DMS 273 treated with DMSO at 0.1 percent for 48 hours (cell line): ENCODE measurements at places on chromosomes 11 and 22.

DNA sequence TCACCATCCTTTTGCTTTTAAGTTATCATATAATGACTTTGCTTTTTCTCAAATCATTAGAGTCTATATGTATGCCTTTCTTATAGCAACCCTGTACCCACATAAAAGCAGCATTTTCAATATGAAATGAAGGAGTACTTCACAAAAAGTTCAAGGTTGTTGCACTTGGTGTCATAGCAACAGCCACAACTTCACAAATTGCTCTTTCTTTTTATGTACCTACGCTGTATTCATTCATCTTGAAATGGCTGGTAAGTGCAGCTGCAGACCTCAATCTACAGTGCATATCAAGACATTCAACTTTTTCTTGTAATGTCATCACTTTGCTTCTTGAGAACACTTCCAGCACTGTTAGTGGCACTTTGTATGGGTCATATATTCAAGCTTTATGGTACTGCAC is 18.6 kb downstream of the CWC15 start:
- no peak for DNase-seq

DNA sequence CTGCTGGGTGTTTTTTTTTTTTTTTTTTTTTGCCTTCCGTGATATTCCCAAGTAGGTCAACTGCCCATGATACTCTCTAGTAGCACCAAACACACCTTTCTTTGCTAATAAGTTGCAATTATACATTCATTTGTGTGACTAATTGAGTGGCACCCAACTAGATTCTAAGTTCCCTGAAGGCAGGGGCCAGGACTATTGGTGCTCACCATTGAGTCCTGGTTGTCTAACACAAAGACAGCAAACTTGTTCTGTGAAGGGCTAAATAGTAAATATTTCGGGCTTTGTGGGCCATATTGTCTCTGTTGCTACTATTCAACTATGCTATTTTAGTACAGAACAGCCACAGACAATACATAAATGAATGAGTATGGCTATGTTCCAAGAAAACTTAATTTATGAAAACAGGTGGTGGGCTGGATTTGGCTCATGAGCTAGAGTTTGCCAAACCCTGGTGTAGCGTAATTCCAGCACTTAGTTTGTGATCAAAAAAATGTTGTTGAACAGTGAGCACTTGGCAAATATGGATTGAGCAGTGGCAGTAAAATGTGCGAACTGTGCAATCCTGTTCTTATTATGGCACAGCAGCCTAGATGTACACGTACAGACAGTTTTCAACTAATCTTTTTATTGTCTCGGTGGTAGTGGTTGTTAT is 11.3 kb downstream of the ENDOD1 start:
- DNase-seq = no peak

DNA sequence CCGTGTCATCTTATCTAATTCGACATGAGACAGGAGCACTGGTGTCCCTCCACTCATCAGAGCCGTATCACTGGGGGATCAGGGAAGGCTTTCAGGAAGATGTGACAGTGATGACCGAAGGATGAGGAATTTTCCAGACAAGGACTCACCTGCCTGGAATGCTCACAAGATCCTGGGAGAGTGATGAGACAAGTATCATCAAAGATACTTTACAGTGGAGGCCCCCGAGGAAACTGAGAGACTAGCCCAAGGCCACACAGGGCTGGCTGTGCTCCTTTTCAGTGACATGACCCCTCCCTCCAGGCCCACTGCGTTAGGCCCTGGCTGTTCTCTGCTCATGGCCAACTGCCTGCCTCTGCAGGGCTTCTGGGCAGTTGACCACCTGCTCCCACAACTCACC is 13.0 kb downstream of the CLPB start:
- DNase-seq = no peak

DNA sequence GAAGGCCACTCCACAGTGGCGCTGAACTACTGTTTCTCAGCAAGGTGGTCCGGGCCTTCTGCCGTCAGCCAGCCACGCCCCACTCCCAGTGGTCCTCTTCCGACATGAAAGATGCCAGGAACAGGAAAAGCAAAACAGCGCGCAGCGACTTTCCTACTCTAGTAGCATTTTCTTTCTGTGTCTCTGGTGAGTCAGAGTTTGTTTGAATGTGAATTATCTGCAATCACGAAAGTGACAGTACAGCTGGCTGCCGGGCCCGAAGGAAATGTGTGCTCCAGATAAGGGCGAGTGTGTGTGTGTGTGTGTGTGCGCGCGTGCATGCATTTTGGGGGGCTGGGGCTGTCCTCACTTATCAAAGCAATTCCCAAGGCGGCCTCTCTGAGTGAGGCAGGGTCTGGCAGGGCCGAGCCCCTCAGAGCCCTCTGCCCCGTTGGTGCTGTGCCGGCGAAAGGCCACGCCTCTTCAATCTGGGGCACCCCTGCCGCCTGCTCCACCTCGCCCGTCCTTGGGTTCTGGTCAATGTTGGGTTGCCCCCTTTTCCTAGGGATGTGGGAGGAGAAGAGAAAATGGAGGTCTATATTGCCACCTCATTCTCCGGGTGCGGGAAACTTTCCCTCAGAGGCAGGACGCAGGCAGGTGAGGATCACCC is 288.5 kb downstream of the KIRREL3 start:
- DNase-seq = no peak

- DNase-seq = no peak
Measured at GRCh38 chr11:69380921-69381581, 87.1 kb downstream of the MYEOV start.

DNA sequence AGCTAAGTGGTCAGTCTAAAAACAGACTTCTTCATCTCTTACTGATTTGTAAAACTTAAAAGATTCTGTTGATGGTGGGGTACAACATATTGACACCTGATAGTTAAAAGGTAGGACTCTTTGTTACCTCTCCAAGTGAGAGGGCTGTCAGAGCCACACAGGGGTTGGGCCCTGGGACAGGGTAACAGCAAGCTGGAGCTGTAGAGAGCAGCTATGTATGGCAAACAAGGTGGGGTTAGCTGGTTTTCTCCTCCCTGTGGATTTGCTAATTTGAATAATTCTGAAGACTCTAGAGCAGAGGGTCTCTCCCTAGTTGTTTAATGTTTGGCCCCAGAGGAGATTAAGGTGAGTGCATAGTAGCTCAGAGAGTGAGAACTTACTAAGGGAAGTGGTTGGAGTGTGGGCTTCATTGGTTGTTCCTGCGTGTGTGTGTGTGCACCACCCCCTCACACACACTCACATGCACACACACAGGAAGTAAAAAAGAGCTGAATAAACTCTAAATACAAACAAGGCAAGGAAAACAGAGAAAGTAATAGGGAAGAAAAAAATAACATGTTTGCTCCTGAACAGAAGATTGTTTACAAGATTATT is 9.2 kb upstream of the GAS2 start:
- DNase-seq = no peak

DNA sequence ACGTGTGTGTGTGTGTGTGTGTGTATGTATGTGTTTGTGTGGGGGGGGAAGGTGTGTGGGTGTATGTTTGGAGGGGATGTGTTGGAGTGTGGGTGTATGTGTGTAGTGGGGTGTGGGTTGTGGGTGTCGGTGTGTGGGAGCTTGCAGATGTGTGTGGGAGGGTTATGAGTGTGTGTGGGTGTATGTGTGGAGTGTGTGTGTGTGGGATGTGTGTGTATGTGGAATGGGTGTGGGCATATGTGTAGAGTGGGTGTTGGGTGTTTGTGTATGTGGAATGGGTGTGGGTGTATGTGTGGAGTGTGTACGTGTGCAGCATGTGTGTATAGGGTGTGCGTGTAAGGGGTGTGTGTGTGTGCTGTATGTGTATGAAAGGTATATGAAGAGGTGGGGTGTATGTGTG is 14.7 kb downstream of the STX3 start:
- no peak for DNase-seq

DNA sequence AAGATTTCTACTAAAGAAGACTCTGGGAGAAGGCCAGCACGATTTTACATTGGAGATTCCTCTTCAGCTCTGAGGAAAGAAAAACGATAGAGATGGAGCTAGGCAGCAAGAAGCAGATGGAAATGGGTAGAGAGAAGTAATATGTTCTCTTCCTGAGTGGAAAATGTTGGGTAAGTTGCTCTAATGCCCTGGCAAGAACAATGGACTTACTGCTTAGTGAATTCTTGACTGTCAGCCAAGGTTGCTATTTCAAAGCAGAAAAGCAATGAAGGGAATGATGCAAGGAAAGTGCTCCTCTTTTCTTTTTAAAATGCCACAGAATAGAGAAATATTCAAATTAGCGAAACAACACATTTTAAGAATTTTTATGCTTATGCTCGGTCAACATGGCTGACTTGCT is 38.4 kb upstream of the CWF19L2 start:
- DNase-seq = no peak

GRCh38 chr22:47474895-47475294 is 712.4 kb downstream of the TBC1D22A start:
- no peak for DNase-seq

GRCh38 chr11:43998308-43998707 is 49.5 kb upstream of the ACCSL start:
- DNase-seq = no peak

GRCh38 chr22:48496226-48496845 is 1331.3 kb downstream of the BRD1 start:
- no peak for DNase-seq

DNA sequence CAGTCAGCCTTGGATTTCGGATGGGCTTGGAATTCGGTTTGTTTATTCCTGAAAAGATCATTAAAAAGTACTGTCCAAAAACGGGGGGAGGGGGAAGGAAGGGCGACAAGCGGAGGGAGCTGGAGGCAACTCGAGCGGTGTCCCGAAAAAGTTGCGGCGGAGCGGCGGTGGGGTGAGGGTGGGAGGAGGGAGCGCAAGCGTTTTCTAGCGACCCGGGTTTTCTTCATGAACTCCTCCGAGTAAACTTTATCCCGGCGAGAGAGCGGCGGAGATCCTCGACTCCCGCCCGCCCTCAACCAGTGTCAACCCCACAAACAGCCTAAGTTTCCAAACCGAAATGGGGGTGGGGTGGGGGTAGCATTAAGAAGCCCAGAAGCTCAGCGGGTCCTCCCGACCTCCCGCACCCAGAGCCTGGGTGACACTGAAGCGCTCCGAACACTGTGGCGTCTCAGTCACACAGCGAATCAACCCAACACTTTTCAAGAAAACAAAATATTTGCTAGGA is 133.0 kb upstream of the C11orf58 start:
- no peak for DNase-seq

- DNase-seq = no peak
Measured at GRCh38 chr11:11814614-11815452, 26.9 kb upstream of the USP47 start.

- DNase-seq = no peak
Measured at GRCh38 chr11:29707924-29708323, 308.9 kb downstream of the KCNA4 start.

GRCh38 chr22:27507111-27507611 is 294.4 kb downstream of the MN1 start:
- DNase-seq = no peak

DNA sequence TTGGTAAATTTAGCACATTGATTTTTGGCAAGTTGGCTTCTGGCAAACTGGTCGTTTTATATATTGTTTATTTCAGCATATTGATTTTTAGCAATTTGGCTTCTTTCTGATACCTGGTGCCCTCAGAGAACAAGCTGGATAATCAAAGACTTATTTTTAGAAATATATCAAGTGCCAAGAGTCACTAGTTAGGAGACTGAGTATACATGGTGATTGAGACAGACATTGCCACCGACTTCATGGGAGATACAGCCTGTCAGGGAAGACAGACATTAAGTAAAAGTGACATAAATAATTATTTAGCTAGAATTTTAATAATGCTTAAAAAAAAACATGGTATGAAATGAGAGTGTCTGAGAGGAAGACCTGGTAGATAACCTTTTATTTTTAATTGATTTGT is 242.3 kb upstream of the MTNR1B start:
- DNase-seq = no peak

- DNase-seq = no peak
Measured at GRCh38 chr22:32515084-32515483, 40.5 kb downstream of the FBXO7 start.

GRCh38 chr11:2134022-2135010 is 4.9 kb downstream of the IGF2 start:
- no peak for DNase-seq

GRCh38 chr11:8531312-8531711 is 62.7 kb downstream of the STK33 start:
- DNase-seq = peak; percentile 94

GRCh38 chr11:121895919-121896318 is 220.1 kb downstream of the BLID start:
- no peak for DNase-seq

GRCh38 chr11:83957038-83957900 is 671.1 kb upstream of the CCDC90B start:
- no peak for DNase-seq

DNA sequence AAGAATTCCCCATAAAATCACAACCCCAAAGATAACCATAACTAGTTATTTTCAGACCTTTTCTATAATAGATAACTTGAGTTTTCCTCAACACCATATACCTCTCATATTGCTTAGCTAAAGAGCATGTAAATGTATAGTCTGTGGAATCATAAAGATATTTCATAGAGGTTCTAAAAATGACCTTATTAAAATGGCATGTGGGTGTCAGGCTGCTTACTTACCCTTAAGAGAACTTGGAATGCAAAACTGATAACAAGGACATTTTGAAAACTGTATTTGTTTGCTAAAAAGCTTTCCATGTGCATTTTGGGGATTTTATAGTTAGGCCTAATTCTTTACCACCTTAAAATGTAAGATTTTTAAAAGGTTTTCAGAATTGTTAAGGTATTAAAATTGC is 4.7 kb downstream of the SIK2 start:
- no peak for DNase-seq

GRCh38 chr22:48758881-48759875 is 1068.5 kb downstream of the BRD1 start:
- DNase-seq = no peak

- DNase-seq = no peak
Measured at GRCh38 chr11:92204731-92205130, 19.9 kb upstream of the FAT3 start.

- no peak for DNase-seq
Measured at GRCh38 chr22:31346733-31347250, 646 bp upstream of the PATZ1 start.
